ENCODE measurements at places on chromosomes 6 and 20. TPM values are rescaled to one million over a fixed set of nuclear protein-coding genes. Genes with fewer than 3 reads are reported as not detected.
A peak's percentile ranks its signal among the peaks of the same experiment; 100 is the strongest.

The ELOVL4 gene
- 0.35 TPM for total RNA-seq

The SLPI gene
- total RNA-seq = 29.9 TPM

The PAX1 gene
- not detected for total RNA-seq

The EIF6 gene
- 105 TPM for total RNA-seq

The FGD2 gene
- 6.9 TPM for total RNA-seq

The XKR7 gene
- total RNA-seq = 0.09 TPM

The RWDD2A gene
- 1.9 TPM for total RNA-seq

The PRRT1 gene
- 6.6 TPM for total RNA-seq

The HLA-DRA gene
- 333 TPM for total RNA-seq

The TMEM170B gene
- 0.98 TPM for total RNA-seq

The ADTRP gene
- total RNA-seq = 239 TPM

The KHDRBS2 gene
- 0.82 TPM for total RNA-seq

The FAM110A gene
- 8.4 TPM for total RNA-seq

DNA sequence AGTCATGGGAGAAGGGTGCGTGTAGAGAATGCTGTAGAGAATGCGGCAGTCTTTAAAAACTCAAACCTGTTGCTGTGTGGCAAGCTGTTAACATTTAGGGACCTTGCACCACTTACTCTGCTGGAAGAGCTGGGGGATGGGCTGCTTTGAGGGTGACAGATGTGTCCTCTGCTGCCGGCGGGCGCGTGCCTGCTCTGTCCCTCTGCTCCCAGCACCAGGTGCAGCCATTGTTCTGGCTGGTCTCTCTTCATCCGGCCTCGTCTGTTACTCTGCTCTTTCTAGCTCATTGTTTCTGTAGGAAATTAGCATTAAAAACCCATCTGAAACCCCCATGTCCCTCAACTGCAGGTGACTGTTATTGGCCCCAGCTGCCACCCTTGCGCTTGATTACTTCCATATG lies 78.5 kb downstream of the CBFA2T2 start:
- no peak for DNase-seq

- peak; percentile 59 for DNase-seq
Measured at GRCh38 chr20:38460040-38460623, 12.5 kb upstream of the RALGAPB start.

DNA sequence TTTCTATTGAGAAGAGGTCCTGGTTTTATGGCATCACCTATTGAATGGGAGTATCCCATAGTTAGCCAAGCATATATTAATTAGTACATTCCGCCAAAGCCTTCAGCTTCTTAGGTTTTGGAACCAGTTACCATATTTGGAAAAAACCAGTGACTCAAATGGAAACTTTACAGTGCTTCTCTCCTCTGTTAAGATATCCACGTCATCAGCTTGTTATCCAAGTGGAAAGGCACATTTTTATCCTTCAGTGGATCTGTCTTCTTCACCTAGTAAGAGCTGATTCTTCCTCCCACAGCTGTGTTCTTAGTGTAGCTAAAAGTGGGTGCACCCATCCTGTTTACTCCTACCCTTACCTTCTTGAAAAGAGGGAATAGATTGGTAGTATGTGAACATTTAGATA lies 34.5 kb downstream of the TPD52L1 start:
- no peak for DNase-seq

- no peak for DNase-seq
Measured at GRCh38 chr6:50905297-50905696, 86.6 kb downstream of the TFAP2B start.

DNA sequence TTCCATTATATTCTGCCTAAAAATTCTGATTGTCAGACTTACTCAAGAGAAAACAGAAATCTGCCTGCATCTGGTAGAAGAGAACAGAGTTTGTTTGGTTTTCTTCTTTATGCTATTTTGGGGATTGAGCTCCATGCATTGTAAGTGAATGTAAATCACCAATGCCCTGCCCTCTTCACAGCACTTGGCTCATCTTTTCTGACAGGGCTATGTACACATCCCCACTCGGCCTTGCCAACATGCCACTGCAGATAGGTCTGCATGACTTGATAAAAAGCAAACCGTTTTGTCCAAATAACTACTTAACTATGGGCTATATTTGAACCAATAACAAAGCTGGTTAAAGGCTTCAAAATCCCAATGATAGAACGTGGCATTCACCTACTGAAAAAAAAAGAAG lies 117.7 kb downstream of the IBTK start:
- no peak for DNase-seq

DNA sequence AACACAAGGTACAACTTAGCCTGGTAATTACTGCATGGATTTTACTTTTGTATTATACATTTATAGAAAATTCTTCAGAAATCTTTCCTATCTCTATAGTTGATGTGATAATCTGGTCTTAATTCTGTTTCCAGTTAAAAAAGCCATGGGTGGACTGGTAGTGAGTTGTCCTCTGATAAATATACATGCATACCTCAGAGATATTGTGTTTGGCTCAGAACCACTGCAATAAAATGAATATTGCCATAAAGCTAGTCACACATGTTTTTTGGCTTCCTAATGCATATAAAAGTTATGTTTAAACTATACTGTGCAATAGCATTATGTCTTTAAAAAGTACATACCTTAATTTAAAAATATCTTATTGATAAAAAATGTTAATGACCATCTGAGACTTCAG lies 708.6 kb upstream of the MARCKS start:
- DNase-seq = no peak

DNA sequence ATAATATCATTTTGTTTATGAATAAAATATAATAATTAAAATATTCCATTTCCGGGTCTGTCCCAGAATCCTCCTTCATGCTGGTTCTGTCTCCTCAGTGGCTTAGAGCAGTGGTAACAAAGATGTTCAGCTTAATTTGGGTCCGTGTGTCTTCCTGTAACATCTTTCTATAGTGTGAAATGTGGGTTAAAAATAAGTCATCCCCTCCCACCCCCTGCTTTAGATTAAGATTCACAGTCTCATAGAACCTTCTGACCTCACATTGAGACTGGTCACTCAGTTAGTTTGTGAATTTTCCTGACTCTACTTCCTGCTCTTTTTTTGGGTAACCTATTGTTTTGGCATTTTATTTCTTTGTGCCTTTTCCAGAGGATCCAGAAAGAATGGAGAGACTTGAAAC lies 55.2 kb downstream of the SLX4IP start:
- no peak for DNase-seq

DNA sequence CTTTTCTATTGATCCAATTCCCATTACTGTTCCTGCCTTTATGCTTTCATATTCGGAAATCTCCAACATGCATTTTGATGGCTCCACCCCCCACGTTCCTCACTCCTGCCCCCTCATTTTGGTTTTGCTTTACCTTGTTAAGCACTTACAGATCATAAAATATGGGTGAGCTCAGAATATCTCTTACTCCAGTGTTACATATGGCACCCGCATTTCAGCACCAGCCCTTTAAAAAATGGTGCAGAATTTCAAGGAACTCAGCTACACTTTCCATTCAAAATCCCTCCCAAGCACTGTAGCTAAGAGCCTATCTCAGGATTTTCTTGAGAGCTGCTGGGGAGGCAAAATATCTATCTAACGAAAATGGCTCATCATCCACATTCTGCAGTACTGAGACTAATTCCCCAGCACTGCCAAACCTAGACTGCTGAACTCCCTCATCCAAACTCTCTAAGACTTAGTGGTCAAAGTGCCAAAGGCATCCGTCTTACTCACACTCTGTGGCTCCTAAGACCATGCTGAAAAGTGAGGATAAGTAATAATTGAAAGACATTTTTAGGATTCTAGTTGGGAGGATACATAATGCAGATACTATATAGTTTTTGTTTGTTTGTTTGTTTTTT lies 7.8 kb downstream of the SGK1 start:
- DNase-seq = no peak

DNA sequence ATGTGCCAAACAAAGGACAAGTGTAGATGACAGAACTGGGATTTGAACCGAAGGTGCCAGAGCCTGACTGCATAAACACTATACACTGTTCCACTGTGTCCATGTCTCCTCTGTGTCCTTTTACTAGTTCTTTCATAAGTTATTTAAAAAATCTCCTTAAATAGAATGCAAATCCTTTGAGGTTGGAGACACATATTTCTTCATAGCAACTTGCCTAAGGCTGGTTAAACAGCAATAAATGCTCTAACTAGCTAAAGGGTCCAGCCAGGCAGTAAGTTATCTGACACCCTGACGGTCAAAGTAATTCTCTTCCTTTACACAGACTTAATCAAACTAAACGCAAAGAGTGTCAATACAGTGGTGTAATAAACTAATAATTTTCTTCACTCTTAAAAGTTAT lies 76.2 kb upstream of the TRAF3IP2 start:
- no peak for DNase-seq

DNA sequence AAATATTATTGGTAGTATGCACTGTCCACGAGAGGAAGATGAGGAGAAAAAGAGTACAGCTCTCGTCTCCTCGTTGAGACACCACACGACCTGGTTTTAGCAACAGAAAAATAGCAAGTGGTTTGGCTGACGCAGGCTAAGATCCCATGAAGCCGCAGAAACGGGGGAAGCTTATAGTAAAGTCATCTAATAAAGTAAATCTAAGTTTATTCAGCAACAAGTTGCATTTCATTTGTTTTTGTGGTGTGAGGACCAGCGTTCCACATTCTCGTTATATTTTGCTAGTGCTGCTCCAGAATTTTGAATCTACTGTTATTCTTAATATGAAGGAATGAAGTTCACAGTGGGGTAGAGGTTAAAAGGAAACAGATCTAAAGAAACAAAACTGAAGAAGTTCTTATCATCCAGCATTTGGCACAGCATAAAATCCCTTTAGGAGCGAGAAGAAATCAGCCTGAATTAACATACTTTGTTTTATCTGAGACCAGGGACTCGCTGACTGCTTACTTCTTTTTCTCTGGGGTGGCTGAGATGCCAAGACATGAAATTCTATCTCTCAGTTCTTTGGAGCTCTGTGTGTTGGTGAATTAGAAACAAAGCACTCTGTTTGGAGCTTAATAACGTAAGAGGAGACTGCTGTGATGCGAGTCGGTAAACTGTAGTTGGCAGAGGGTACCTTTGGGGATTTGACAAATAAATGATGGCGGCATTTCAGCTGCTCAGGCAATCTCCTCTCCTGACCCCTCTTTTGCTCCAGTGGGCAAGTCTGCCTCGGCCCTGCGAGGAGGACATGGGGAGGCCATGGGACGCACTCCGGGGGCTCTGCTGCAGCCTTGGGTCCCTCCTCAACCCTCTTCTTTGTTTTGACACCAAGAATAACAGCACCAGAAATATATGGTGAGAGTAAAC lies 24.9 kb upstream of the IRF4 start:
- no peak for DNase-seq

DNA sequence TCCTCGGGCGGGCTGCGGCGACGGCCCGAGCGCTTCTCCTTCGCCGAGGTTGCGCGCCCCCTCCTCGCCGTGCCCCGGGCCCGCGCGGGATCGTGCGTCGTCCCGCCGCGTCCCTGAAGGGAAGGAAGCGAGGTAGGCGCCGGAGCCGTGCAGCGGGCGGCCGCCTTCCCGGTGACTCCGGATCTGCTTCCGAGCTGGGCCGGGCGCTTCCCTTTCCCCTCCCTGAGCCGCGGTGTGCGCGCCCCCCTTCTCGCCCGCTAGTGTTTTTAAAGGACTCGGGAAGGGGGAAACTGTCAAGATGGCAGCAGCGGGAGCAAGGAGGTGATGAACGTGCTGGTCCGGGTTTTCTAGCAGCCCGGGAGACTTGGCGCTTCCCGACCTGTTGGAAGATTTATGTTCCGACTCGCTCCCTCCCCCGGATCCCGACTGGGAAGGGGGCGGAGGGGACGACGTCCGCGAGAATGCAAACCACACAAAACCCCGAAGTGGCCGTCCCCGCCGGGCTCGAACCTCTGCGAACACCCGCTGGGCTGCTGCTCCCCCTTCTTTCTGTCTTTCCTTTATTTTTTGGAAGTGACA lies 744 bp upstream of the FOXO3 start:
- DNase-seq = peak; percentile 81

GRCh38 chr20:36074983-36075382 lies 79.6 kb upstream of the EPB41L1 start:
- no peak for DNase-seq

- DNase-seq = no peak
Measured at GRCh38 chr20:20603339-20603990, 109.0 kb downstream of the RALGAPA2 start.

DNA sequence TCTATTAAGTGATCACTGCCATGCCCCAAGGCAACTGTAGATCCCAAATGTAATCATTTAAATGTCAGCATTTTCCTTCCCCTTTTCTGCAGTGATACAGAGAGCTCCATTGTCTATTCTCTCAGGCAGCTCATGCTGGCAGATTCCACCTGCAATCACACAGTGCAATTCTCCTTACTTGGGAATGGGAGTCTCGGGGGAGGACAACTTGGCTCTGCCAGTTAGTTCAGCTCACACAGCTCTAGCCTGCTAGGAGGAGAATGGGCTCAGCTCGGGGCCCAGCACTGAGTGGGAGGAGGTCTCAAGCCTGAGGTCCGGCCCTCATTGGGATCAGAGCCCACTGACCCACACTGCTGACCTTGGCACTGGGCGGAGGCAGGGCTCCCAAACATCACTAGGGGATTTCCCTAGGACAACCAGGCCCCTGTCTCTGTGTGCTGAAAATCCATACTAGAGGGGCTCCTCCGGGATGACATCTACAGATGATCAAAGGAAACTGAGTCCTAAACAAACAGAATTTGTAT lies 109.2 kb upstream of the ASF1A start:
- no peak for DNase-seq

DNA sequence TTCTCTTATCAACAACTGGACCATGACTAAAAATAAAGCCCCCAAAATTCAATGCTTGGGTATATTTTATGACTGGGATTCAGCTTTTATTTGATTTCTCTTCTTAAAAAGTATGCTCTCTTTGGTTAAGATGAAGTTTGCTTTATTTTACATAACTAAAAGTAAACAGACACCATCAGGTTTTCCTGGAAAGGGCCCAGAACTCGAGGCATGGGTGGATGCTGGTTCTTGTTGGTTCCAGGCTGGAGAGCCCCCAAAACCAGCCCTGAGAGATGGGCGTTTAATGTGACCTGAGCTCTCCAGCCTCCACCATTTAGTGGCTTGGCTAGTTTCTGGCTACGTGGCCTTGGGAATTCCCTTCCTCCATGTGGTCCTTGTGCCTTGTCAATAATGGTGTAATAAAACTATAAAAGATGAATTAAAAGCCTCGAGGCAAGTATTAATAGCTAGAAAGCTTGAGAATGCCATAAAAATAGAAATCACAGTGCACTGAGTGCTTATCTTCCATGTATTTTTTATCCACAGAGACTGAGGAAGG lies 34.1 kb downstream of the BANF2 start:
- DNase-seq = no peak

GRCh38 chr6:28922004-28922820 lies 1.6 kb downstream of the TRIM27 start:
- DNase-seq = peak; percentile 45

DNA sequence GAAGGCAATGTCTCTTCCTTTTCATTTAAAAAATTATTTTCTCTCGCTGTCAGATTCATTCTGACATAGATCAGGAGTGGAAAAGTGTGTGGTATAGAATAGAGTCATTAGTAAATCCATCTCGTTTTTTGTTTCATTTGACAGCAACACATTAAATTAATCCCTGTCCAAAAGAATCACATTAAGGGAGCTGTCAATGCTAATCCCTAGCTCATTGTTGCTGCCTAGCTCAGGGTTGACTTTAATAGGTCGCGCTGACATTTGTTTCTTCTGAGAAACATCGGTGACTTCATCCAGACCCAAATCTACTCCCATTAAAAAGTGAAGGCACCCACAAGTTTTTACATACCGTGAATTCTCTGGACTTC lies 25.4 kb upstream of the MAP3K7 start:
- no peak for DNase-seq
